Nucleus accumbens (tissue), 56 donors: ENCODE measurements at places on chromosomes 3 and 15.

- no peak for DNase-seq
Measured at GRCh38 chr3:197593046-197593380, 37.2 kb upstream of the BDH1 start.

- DNase-seq: no peak
Measured at GRCh38 chr3:16254916-16255315, 9.8 kb downstream of the DPH3 start.

- no peak for DNase-seq
Measured at GRCh38 chr15:56467616-56468015, 2.7 kb upstream of the MNS1 start.

DNA sequence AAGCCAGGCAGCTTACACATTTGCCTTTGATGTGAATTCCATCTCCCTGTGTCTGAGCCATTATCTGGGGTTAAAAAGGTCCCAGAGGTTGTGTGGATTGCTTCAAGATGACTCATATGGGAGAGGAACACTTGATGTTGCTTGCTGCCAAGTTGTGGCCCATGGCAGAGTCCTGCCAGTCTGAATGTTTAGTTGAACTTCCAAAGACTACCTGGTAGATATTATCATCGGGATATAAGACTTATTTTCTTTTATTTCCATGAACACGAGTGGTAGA, 85.6 kb downstream of the TJP1 start:
- no peak for DNase-seq

GRCh38 chr3:155859859-155860258, 5.6 kb upstream of the SLC33A1 start:
- DNase-seq: no peak

DNA sequence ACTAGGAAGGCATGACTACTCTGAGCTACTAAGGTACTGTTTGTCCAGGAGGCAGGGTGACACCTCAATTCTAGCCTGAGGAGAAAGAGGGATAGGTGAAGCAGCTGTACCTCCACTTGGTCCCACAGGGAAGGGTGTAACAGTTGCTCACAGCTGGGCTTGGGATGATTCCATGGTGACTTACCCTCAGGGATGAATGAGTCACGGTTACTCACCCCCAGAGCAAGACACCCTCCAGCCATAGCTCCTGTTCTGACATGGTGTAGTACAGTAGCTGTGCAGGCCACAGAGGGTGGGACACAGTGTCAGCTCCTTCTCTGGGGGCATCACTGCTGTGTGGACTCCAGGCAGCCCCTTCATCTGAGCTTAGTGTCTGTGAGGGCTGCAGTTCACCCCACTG, 868.6 kb upstream of the SEMA6D start:
- no peak for DNase-seq

DNA sequence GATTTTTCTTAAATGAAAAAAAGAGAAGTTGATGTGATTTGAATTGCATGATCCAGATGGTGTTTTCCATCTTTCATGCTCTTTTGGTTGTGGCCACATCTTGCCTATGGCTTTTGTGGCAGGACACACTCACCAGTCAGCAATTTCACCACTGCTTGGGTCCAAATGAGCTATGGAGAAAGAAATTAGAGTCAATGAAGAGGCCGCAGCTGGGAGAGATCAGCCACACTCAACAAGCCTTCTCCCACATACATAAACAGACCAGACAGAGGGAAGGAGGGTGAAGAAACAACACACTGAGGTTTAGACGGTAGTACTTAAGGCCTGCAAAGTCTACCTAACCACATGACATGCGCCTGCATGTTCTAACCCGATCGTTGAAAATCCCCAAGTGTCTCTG, 110.7 kb upstream of the CDIN1 start:
- no peak for DNase-seq
